ENCODE measurements at places on chromosomes 7 and 10.

DNA sequence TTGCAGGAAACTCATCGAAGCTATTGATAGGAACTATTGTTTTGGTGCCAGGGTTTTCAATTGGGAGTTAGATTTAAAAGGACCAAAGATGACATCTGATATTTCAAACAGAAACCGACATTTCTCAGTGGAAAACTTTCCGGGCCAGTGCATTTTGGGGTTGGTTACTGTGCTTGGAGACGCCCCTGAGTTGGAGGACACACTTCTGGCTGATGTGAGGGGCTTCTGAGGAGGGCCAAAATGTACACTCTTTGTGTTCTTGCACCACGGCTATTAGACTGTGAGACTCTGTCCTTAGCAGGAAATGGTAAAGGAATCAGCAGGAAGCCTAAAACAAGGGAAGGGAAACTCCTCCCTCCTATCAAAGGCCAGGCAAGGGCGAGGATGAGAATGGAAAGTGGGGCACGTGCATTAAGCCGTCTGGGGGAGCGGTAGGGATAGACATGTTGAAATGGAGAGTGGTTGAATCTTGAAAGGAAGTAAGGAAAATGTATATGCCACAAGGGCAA, 1.8 kb upstream of the SRGN start:
- DNase-seq: peak; percentile 20

DNA sequence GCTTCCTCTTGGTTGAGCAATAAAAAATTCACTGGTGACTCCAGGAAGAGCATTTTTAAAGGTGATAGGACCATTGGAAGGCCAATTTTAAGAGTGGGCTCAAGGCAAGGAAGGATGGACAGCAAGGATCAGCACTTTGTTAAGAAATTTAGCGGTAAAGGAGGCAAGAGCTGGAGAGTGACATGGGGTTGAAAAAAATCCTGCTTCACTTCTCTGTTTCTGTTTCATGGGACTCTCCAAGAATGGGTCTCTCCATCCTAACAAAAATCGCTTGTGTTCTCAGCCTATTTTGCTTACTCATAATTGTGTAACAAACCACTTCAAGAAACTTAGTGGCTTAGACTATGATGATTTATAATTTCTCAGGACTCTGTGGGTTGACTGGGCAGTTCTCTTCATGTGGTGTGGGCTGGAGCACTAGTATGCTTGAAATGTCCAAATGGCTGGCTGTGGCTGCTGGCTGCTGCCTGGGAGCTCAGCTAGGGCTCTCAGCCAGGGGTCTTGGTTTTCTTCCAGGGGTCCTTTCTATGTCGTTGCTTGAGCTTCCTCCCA, 59.8 kb upstream of the ZNRF2 start:
- DNase-seq: no peak

DNA sequence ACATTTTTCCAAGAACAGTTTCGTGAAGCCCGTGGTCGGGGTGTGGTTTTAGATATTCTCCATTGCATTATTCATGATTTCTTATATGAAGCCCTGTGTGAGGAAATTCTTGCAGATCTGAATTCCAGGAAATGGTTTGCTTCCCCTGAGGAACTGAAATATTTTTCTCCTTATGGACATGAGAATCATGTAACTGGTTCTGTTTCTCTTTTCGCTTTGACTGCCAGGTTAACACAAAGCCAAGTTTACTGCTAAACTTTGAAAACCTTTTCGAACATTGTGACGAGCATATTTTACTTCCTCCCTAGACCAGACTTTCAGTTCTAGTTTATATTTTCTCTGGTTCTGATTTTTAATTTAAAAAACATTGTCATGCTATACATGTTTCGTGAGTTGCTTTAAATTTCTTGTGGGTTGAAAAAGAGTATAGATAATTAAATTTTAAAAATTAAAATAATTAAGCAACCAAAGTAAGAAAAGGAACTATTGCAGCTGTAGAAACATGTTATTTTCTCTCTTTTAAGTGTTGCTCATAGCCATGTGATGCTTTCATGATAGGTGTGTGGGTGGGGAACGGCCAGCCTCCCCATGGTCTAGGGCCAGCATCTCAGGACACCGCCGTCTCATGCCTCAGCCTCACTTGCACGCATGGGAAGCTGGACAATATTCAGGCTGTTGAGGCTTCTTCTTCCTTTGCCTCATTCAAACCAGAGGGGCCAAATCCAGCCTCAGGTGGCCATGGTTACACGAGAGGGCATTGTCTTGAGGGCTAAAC, 97.1 kb downstream of the CREB5 start:
- DNase-seq: no peak

GRCh38 chr10:133167693-133168616, 7.9 kb downstream of the KNDC1 start:
- no peak for DNase-seq

- DNase-seq: no peak
Observed at GRCh38 chr10:132960071-132960472, 17.7 kb upstream of the CFAP46 start.

DNA sequence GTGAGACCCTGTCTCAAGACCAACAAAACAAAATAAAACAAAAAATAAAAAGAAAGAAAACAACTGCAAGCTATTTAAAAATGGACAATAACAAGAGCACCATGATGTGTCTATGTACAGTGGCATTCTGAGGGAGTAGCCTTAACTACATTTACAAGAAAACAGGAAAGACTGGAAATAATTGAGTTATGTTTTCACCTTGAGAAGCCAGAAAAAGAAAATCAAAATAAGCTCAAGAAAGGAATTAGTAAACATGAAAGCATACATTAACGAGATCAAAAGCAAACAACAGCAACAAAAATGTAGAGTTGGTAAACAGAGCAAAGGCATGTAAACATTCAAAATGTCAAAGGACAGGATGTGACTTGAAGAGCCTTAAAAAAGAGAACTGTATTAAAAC, 36.7 kb downstream of the TEX36 start:
- DNase-seq: no peak

DNA sequence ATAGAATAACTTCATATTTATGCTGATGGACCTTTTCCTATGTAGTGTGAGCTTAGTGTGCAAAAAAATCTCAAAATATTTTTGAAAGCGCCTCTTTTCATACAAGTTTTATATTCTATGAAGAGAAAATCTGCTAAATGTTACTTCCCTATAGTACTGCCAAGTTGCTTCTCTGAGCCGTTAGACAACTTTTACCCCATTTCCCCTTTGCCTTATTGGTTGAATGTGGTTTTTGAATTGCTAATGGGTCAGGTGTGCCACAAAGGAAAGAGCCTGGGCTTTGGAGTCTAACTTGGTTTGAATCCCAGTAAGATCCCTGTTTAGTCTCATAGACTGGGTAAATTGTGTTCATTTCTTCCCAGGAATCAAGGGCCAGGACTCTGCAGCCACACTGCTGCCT, 261.5 kb downstream of the SNX10 start:
- DNase-seq: no peak

DNA sequence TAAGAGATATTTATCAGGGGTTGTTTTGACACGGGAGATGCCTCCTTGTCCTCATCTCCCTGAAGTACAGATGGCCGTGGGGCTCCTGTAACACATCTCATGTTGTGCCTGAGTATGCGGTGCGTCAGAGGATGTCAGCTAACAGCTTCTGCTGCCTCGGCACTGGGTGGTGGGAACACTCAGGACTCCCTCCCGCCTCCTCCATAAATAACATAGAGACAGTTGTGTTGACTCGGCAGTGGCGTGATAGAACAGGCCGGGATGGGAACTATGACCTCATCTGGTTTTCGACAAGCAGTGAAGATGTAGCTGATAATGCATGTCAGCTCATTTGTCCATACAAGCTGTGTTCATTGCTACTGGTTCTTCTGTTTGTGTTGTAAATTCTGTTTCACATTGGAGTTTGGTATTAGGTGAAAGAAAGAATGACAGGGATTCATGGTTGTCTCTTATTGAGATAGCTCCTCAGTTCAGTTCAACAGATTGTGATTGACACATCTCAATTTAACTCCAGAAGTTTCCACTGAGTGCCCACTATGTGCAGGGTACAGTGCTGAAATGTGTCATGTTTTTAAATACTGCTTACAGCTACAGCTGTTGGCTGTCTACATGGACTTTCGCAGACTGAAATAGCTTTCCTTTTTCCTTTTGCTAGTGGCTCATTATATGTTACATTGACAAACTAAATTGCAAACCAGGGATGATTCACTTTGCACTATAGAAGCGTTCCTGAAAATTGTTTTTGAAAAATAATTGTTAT, 87.4 kb downstream of the CHN2 start:
- no peak for DNase-seq

DNA sequence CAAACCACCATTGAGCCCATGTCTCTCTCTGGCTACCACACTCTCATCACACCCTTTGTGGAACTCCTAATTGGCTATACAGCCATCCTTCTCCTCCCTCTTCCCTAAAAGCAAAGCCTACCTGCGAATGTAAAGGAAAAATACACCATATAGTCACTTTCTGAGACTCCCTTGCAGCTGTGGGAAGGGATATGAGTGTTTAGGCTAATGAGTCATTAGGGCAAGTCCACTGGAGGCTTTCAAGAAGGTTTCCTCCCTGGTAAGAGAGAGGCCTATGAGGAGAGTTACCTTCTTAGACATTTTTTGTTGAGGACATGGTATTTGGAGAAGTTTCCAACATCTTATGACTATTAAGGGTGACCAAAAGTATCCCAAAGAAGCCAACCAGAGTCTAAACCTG, 4.1 kb upstream of the TMEM243 start:
- no peak for DNase-seq

GRCh38 chr7:101816595-101817470, 593 bp upstream of the CUX1 start:
- peak; percentile 48 for DNase-seq
